Retina (tissue), 1 donor: ENCODE measurements at places on chromosomes 4 and X.

DNA sequence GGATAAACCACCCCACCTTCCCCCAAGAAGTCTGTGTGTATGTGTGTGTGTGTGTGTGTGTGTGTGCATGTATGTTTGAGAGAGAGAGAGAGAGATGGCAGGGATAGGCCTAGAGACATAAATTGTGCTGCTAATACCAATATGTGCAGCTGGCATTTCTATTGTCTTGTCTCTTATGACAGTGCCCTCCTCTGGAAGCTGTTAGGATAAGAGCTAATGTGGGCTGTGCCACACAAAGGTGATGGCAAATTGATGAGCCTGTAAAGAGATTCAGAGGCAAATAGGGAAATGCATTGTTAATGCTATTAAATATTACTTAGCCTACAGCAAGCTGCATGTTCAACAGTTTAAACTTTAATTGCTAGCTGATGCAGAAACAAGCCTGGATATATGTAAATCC lies 332.0 kb downstream of the NKX6-1 start:
- DNase-seq, result peak; percentile 18

- no peak for DNase-seq
Measured at GRCh38 chr4:173642509-173642908, 112.5 kb upstream of the HAND2 start.

DNA sequence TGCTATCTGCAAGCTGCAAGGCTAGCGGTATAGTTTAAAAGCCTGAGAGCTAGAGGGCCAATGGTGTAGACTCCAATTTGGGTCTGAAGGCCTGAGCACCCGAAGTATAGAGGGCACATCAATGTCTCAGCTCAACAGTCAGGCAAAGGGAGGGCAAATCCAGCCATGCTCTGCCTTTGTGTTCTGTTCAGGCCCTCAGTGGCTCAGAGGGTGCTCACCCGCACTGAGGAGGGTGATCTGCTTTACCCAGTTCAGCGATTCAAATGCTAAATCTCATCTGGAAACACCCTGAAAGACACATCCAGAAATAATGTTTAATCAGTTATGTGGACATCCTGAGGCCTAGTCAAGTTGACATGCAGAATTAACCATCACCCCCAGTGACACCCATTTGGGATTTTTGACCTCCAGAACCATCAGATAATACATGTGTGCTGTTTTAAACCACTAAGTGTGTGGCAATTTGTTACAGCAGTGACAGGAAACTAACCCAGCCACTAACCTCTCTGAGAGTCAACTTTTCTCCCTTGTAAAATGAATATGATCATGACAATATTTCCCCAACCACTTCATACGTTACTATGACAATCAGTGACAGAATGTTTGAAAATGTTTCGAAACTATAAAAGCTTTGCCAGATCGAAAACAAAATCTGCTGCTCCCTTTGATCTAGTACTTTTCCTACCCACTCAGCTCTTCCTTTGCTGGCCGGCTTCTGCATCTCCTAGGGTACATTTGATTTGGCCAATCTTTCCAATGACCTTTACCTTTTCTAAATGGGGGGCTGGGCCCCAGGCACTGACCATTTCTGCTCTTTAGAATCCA lies 8.4 kb upstream of the TBL1X start:
- no peak for DNase-seq

GRCh38 chrX:105168577-105168976 lies 51.9 kb downstream of the TEX13A start:
- no peak for DNase-seq

GRCh38 chrX:68261060-68261672 lies 172.1 kb downstream of the OPHN1 start:
- DNase-seq, result no peak

DNA sequence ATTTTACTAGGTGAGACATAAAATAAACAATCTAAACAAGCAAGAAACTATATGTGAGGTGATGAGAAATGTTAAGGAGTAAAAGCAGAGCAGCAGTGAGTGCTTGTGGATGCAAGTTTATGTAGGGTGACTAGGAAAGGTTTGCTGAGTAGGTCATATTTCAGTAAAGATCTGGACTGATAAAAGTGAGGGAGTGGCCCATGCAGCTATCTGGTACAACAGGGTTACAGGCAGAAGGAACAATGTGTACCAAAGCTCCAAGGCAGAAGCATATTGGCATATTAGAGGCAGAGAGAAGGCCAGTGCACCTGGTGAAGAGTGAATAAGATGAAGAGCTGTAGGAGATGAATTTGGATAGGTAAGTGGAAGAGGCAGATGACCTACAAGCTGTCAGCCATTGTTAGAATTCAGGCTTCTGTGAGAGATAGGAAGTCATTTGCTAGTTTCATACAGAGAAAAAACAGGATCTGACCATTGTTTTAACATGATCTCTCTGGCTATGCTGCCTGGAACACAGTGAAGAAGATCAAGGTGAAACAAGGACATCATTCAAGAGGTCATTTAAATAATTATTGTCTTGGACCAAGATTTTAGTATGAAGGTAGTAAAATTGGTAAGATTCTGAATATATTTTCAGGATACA lies 274.6 kb downstream of the ANKRD50 start:
- no peak for DNase-seq

DNA sequence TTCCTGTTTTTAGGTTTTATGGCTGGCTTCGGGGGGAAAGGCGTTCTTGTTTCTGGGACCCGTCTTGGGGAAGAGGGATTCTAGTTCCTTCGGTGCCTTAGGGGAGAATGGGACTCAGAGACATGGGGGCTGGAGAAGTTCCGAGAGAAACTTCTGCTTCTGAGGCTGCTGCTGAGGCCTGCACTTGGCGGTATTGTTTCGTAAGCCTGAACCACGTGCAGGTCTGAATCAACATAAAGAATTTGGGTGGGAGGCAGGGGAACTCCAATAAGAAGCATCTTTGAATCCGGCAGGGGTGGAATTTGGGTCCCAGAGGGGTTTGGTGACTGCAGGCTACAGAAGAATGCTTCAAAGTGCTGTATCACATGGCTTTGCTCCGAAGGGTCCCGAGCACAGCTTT lies 15.1 kb downstream of the XG start:
- no peak for DNase-seq

DNA sequence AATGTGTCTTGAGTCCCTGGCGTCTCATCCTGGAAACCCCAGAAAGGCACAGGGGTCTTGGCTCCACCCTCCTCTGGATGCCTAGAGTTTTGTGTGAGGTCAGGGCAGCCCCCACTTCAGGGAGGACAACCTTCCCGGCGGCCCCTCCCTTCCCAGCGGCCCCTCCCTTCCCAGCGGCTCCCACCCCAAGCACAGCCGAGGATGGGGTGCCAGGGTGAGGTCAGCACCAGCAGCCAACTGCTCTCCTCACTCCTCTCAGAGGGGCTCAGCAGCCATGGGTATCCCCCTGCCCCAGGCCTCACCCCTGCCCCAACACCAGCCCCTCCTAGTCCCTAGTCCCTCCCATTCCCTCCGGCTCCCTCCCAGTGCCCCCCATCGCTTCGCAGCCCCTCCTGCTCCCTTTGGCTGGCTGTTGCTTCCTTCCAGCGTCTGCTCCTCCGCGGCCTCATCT lies 17.4 kb downstream of the DGKQ start:
- no peak for DNase-seq

DNA sequence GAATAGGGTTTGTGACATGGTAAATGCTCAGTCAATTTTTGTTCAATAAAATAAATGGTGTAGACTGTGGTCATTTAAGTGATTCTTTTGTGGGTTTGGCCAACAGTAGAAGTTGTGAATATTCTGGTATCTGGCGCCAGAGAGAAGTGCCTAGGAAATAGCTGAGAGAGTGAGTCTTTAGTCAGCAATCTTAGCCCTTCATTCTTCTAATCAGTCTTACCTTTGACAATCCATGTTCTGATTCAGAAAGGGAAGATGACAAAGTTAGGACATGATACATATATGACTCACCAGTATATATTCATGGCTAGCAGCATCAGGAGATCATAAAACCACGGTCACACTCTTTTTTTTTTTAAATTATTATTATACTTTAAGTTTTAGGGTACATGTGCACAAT lies 141.8 kb upstream of the PCDH18 start:
- DNase-seq, result no peak

DNA sequence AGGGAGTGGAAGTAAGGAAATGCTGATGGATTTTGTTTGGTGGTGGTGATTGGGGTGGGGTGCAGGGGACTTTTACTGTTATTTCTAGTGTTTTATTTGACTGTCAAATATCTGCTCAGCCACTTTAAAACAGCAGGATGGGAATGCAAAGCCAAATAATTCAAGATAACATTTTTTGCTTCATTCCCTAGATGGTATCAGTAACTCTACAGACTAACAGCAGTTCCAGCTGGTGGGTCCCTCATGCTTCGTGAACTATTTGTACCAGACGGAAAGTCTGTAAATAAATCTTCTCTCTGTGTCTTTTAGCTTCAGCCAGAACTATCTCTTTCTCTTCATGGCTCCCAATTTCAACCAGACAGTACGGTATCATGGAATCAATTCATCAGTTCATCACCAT lies 27.5 kb downstream of the GPR143 start:
- no peak for DNase-seq

DNA sequence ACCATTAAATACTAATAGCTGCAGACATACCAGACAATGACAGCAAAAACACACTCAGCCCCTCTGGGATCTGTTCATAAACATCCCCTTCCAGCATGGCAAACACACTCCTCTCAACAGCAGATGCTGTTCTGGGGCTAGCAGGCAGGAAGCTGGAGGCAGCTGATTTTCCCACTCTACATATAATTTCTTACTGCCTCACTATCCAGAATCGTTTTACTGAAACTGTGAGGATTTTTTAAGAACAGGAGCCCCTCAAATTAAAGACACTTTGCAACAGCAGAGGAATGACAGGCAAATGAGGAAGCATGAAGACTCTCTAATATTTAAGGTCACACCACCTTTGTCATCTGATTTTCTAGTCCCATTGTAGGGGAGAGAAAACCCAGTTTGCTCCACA lies 2.2 kb downstream of the MAPK10 start:
- DNase-seq, result peak; percentile 31

- no peak for DNase-seq
Measured at GRCh38 chrX:115630204-115630603, 69.2 kb downstream of the PLS3 start.

GRCh38 chr4:148847544-148848255 lies 405.5 kb upstream of the NR3C2 start:
- DNase-seq, result no peak

DNA sequence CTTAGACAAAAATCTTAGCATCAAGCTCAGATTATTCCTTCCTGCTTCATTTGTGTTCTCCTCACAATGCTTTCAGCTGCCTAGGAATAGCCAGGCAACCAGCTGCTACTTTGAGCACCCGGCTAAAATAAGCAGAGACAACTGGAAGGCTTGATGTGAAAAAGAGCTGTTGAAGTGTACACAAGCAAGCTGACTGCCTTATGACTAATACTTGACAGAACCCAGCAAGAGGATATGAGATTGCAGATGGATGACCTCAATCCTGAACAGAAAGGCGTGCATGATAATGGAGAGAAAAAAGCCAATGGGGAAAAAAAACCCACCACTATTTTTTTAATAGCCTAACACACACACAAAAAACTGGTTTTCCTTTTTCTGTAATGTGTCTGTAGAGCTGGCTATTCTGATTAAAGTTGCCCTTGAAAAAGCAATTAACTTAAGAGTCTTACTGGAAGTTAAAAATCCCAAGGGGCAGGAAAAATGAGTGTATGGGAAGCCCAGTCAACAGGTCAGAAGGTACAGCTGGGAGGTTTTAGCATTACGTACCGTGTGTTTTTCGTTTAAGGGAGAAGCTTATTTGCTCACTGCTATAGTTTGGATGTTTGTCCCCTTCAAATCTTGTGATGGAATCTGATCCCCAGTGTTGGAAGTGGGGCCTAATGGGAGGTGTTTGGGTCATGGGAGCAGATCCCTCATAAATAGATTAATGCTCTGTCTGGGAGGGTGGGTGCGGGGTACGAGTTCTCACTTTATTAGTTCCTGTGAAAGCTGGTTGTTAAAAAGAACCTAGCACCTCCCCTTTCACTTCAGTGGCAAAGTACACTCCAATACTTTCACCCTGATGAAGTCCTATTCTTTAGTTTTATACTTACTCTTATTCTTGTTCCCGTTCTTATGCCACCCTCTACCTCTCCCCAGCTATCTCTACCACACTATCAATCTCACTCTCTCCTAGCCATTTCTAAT lies 37.1 kb upstream of the HERC6 start:
- DNase-seq, result no peak

GRCh38 chrX:40960041-40960440 lies 125.2 kb upstream of the USP9X start:
- DNase-seq, result no peak

GRCh38 chrX:115521741-115522140 lies 39.2 kb upstream of the PLS3 start:
- no peak for DNase-seq

DNA sequence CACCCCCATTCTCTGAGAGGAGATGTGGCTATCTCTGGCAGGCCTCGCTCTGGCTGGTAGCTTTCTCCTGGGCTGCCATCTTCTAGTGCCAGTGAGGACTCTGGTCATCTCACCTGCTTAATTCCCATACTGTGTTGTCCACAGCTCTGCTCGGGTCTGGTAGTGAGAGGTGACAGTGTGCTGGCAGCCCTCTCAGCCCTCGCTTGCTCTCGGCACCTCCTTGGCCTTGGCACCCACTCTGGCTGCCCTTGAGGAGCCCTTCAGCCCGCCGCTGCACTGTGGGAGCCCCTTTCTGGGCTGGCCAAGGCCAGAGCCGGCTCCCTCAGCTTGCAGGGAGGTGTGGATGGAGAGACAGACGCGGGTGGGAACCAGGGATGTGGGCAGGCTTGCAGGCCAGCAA lies 52.7 kb downstream of the CPLX1 start:
- no peak for DNase-seq

DNA sequence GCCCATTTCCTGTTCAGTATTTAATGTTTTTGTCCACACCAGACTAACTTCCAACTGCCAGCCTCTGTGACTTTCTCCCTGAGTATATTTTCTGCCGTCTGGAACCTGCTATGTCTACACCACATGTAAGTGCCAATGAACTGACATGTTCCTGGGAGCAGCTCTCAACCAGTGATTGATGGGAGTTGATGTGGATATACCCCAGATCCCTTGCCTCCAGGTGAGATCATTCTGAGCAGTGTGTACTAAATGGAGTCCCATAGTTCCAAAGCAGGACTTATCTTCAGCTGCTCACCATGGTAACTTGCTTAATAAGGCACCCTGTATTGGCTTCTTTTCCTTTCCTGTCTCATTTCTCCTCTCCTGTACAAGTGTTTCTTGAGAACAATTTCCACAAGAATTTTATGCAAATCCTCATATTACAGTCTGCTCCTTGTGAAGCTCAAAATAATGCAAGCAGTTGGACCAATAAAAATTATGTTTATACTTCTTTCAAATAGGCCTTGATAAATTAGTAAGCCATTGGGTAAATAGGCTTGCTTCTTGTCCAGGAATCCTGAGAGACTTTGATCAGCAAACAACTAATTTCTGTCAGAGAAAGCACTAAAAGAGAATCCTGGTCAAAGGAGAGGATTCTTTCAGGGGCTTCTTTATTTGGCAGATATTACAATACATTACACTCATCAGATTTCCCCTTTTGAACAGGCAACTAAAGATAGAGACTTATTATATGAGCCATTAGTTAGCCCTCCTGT lies 911.7 kb upstream of the NDST4 start:
- DNase-seq, result no peak

DNA sequence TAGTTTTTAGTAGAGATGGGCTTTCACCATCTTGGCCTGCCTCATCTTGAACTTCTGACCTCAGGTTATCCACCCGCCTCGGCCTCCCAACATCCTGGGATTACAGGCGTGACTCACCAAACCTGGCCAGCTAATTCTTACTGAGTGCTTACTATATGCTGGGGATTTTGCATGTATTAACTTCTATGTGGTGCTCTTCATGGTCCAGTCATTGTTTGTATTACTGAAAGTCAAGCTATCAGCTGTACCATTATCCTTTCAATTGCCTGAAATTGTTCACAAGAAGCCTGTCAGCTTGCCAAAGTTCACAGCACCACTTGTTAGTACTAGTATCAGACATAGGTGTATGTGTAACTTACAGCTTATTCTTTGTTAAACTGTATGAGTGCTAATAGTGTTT lies 1272.1 kb downstream of the ARAP2 start:
- no peak for DNase-seq
